Stimulated activated CD4-positive, alpha-beta T cell treated with anti-CD3 and anti-CD28 coated beads, Interleukin-2, amount 100 ng/mL, for 48 hours (primary cell): ENCODE measurements at places on chromosomes 7 and 10.
A peak's percentile ranks its signal among the peaks of the same experiment; 100 is the strongest.

DNA sequence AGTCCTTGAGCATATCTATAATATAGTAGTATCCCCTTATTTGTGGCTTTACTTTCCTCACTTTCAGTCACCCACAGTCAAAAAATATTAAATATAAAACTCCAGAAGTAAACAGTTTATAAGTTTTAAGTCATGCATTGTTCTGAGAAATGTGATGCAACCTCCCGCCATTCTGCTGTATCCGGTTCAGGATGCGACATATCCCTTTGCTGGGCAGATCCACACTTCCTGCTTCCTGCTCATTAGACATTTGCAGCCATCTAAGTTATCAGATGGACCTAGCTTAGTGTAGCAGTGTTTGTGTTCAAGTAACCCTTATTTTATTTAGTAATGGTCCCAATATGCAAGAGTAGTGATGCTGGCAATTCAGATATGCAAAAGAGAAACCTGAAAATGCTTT is 38.9 kb upstream of the BMS1 start:
- no peak for DNase-seq

- DNase-seq = peak; percentile 76
Measured at GRCh38 chr10:79374312-79375191, 27.3 kb downstream of the PPIF start.

GRCh38 chr7:74441801-74442200 is 11.9 kb upstream of the GTF2IRD1 start:
- DNase-seq = no peak

DNA sequence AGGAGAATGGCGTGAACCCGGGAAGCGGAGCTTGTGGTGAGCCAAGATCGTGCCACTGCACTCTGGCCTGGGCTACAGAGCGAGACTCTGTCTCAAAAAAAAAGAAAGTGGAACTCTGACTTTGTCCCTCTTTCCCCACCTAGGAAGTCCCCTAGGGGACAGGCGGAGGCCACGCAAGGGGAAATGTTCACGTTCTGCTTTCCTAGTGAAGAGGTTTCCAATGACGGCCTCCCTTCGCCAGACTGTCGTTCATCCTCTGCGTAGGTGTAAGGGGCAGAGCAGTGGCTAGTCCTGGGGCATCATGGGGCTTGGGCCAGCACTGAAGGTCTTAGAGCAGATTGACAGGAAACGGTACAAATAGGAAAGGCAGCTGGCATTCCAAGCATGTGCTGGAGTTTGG is 30.6 kb downstream of the SUFU start:
- DNase-seq = no peak

GRCh38 chr7:29204491-29205272 is 10.1 kb downstream of the CHN2 start:
- DNase-seq = no peak

GRCh38 chr7:55639640-55640039 is 67.3 kb upstream of the VOPP1 start:
- no peak for DNase-seq

DNA sequence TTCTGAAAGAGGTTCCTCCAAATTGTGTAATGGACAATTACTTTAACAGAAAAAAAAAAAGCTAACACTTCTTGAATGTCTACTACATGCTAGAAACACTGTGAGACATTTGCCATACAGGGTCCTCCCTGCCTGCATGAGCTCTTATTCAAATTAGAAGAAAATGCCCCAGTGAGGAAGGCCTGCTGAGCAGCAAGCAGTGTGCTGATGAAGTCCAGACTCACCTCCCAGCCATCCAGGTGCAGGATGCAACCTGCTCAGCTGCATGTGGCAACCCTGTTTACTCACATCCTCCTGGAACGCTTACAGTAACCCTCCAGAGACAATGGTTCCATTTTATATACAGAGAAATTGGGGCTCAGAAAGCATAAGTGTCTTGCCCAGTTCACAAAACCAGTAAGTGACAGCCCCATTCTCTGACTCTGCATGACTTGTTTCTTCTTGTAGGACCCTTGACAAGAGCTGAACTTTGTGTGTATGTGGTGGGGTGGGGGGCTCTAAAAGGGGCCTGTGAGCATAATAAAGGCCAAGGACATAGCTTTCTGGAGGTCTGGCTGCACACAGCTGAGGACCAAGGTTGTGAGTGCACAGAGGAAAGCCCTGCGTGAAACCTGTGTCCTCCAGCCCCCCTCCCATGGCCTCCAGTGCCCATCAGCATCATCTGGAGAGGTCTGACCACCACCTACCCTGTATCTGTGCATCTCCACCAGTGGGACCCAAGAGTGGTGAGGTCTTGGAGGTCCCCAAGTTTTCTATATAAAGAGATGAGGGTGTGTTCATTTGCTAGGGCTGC is 387.8 kb downstream of the GRID1 start:
- DNase-seq = no peak

GRCh38 chr10:3868271-3868664 is 83.3 kb upstream of the KLF6 start:
- no peak for DNase-seq

- DNase-seq = no peak
Measured at GRCh38 chr7:105672801-105673200, 91.5 kb upstream of the EFCAB10 start.

DNA sequence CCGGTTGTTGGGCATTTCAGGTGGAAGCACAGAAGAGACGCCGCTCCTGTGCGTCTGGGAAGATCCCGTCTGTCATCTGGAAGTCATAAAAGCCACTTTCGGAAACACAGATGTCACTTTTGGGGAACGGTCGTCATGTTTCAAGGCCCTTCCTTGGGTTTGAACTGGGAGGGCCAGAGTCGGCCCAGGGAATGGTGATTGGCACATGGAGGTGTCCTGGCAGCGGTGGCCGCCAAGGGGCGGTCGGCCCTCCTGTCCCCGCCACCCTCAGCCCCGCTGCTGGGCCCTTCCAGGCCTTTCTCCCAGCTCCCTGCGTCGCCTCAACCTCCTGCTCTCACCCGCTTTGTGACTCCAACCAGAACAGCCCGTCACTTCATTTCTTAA is 115.2 kb upstream of the SFMBT2 start:
- no peak for DNase-seq

GRCh38 chr10:89301232-89301631 is 614 bp upstream of the IFIT2 start:
- DNase-seq = peak; percentile 5

- no peak for DNase-seq
Measured at GRCh38 chr10:5809527-5810154, 3.6 kb downstream of the GDI2 start.

- DNase-seq = no peak
Measured at GRCh38 chr7:130430841-130431666, 9.8 kb downstream of the CEP41 start.
